Activated CD8-positive, alpha-beta T cell treated with anti-CD3 and anti-CD28 coated beads for 36 hours (primary cell): ENCODE measurements at places on chromosomes 5 and 9. TPM values are rescaled to one million over a fixed set of nuclear protein-coding genes. Genes with fewer than 3 reads are reported as not detected.

DNA sequence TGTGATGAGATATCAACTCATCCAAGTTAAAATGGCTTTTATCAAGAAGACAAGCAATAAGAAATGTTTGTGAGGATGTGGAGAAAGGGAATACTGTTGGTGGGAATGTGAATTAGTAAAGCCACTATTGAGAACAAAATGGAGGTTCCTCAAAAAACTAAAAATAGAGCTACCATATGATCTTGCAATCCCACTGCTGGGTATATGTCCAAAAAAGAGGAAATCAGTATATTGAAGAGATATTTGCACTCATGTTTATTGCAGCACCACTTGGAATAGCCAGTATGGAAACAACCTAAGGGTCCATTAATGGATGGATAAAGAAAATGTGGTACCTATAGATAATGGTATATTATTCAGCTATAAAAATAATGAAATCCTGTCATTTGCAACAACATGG is 25.1 kb downstream of the PPIP5K2 start:
- no peak overlapping the region for H3K4me3 ChIP-seq
- H3K36me3 ChIP-seq, result peaks cover 14% of the 10 kb centered on the region
- H3K27ac ChIP-seq, result no peak overlapping the region
- no peak for DNase-seq

GRCh38 chr9:123948286-123948685 is 18.4 kb upstream of the DENND1A start:
- DNase-seq, result no peak
- H3K4me3 ChIP-seq, result no peak overlapping the region

- peaks cover 10% of the 10 kb centered on the region for H3K4me1 ChIP-seq
- no peaks in the 10 kb centered on the region for H3K36me3 ChIP-seq
- DNase-seq, result no peak
- no peak overlapping the region for H3K4me3 ChIP-seq
Measured at GRCh38 chr5:59149271-59149670, 566.4 kb downstream of the RAB3C start.

DNA sequence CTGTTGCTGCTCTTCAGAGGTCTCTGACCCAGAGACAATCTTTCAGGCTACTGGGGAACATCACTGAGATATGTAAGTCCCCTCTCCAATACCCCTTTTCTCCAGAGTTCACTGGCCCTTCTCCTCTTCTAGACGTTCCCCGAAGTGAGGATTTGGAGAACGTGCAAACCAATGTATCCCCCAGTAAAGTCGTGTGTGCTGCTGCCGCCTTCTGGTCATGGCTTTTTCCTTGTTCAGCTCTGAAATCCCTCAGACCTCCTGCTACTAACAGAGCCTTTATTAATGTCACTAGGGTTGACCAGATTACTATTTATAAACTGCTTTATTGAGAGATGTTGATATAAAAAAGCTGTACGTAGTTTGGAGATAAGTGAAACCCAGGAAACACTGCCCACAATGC is 1028.6 kb downstream of the CDH9 start:
- no peak overlapping the region for H3K4me3 ChIP-seq
- no peaks in the 10 kb centered on the region for H3K27me3 ChIP-seq
- no peak for DNase-seq
- H3K4me1 ChIP-seq, result no peaks in the 10 kb centered on the region
- no peaks in the 10 kb centered on the region for H3K36me3 ChIP-seq

- peak overlapping the region; percentile 86 for H3K27ac ChIP-seq
- H3K4me1 ChIP-seq, result peaks cover 52% of the 10 kb centered on the region
- H3K36me3 ChIP-seq, result peaks cover 4% of the 10 kb centered on the region
- H3K27me3 ChIP-seq, result no peaks in the 10 kb centered on the region
- H3K4me3 ChIP-seq, result no peak overlapping the region
Measured at GRCh38 chr9:33881635-33882034, 64.7 kb downstream of the UBE2R2 start.

- no peak for DNase-seq
- no peaks in the 10 kb centered on the region for H3K36me3 ChIP-seq
Measured at GRCh38 chr5:132050136-132050535, 10.3 kb upstream of the IL3 start.

Gene PPP2R2B
- total RNA-seq, result 0.56 TPM

DNA sequence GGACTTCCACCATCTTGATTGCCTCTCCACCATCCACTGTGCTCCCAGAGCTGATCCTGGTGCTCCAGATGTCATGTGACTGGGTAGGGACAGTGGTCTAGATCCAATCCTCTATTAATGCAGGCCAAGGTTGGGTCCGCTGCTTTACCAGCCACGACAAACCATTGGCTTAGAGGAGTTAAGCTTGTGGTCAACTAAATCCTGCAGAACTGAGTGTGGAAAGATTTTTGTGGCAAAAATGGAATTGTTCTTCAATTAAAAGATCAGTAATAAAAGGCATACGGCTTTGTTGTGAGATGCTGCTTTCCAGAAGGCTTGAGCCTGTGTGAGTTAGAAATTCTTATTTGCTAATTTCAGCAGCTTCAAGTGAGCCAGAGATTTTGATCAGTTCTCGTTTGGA is 30.7 kb downstream of the SLC1A3 start:
- H3K27ac ChIP-seq, result no peak overlapping the region
- H3K36me3 ChIP-seq, result no peaks in the 10 kb centered on the region
- H3K27me3 ChIP-seq, result peaks cover 11% of the 10 kb centered on the region
- no peak overlapping the region for H3K4me3 ChIP-seq
- no peaks in the 10 kb centered on the region for H3K4me1 ChIP-seq
- DNase-seq, result no peak

DNA sequence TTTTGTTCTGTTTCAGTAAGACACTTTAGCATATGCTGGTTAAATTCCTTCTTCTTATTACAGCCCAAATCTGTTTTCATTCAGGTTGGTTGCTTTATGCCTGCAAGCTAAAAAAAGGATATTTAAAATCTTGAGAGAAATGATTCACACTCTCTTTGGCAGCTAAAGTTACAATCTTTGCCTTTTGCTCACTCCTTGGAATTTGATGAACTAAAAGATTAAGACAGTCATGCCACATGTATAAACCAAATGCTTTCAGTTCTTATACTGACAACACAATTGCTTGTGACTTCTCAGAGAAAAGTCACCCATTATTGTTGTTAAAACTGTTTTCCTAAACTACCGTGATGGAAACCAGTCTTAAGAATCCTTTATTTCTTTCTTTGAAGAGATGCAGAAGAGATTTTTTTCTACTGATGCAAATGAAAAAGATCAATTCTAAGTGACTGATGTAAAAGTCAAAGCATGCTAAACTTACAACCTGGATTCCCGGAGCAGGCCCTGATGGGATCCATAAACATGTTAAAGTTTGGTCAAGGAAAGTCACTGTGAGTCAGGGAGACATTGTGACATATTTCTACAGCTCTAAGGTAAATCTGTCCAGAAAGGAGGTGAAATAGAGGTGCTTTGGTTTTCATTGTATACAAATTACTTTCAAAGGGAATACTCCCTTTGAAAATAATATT is 144.2 kb upstream of the CDH10 start:
- no peak overlapping the region for H3K27ac ChIP-seq
- no peaks in the 10 kb centered on the region for H3K27me3 ChIP-seq
- no peak for DNase-seq

Gene OR2Y1
- total RNA-seq, result not detected

- H3K4me1 ChIP-seq, result peaks cover 18% of the 10 kb centered on the region
- H3K27ac ChIP-seq, result no peak overlapping the region
- DNase-seq, result no peak
Measured at GRCh38 chr5:79771387-79771786, 81.8 kb downstream of the CMYA5 start.

- no peak overlapping the region for H3K4me3 ChIP-seq
- H3K27me3 ChIP-seq, result no peaks in the 10 kb centered on the region
- H3K36me3 ChIP-seq, result peaks cover 11% of the 10 kb centered on the region
- no peak for DNase-seq
Measured at GRCh38 chr9:128886211-128886891, 4.4 kb downstream of the LRRC8A start.
